ENCODE measurements at places on chromosomes 5 and 9. TPM values are rescaled to one million over a fixed set of nuclear protein-coding genes. Genes with fewer than 3 reads are reported as not detected.

- peak; percentile 28 for DNase-seq
Measured at GRCh38 chr9:28650327-28650726, 1077.0 kb upstream of the C9orf72 start.

Gene ADAMTS6
- total RNA-seq = 0.33 TPM

DNA sequence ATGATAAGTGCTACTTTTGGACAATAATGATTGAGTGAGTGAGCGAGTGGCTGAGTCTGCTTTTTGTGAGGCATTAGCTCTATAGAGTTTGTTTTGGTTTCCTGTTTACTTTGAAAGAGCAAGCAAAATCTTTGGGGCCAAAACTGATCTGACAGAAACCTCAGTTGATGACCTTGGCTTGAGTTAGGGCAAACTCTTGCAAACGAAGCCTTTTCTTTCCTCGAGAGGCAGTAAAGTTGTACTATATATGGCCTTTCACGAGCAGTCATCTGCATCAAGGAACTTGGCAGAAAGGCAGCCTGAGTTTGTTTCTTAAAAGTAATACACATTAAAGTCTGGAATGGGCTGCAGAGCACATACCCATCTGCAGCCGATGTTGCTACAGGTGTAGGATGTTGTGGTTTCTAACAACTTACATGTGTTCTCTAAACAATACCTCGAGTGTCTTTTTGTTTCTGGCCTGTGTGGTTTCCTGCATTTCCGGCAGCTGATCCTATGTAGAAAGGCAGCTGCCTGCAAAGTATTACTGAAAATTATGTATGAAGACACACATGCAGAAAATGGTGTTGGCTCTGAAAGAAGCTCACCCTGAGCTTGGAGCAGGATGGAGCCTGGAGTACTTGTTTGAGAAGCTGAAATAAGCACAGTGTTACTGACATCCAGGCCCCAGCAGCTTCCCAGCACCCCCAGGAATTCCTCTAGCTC is 60.8 kb downstream of the FOXD1 start:
- DNase-seq = no peak

Gene MORN5
- total RNA-seq = not detected

Gene KLF4
- total RNA-seq = 7.1 TPM

Gene BTNL9
- total RNA-seq = 0.88 TPM

- peak; percentile 54 for DNase-seq
Measured at GRCh38 chr5:40680741-40681362, 1.1 kb downstream of the PTGER4 start.

DNA sequence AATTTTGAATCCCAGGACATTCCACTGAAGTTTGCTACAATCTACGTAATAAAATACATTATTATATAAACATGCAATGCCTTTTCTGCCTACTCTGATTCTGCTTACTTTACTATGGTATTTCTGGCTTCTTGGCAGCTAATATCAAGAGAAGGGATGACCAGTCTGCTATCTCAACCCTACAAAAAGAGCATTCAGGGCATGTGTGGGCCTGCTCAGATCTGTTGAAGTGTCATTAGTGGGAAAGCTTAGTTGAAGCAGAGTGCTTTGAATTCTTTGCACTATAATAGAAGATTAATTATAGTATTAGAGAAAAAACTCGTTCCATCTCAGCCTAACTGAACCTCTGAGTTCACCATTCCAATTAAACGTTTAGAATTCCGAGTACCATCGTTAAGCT is 339.5 kb upstream of the ISL1 start:
- DNase-seq = no peak

DNA sequence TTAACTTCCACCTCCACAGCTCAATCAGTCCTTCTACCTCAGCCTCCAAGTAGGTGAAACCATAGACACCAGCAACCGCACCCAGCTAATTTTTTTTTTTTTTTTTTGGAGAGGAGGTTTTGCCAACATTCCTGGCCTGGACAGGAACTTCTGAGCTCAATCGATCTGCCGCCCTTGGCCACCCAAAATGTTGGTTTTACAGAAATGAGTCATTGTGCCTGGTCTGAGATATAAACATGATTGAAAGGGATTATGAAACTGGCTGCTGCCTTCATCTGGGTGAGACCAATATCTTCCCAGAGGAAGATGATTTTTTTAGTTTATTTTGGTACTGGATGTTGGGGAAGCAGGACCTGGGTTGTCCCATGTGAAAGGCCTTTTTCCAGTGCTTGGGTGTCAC is 9.2 kb downstream of the TAF11L12 start:
- DNase-seq = no peak

- no peak for DNase-seq
Measured at GRCh38 chr5:78706381-78706780, 57.8 kb upstream of the LHFPL2 start.

Gene FIBCD1
- 6.2 TPM for total RNA-seq

Gene SURF2
- total RNA-seq = 44.4 TPM

- peak; percentile 23 for DNase-seq
Measured at GRCh38 chr9:130422546-130422945, 22.2 kb upstream of the ASS1 start.

Gene PCSK5
- 6.3 TPM for total RNA-seq

Gene DMRT3
- total RNA-seq = not detected

GRCh38 chr5:28117691-28118090 is 1079.3 kb upstream of the CDH9 start:
- DNase-seq = no peak

Gene LSM11
- 4.5 TPM for total RNA-seq

Data from H9 (cell line).